ENCODE measurements at places on chromosomes 6 and 20.

- no peak for DNase-seq
- no peaks in the 10 kb centered on the region for H3K27me3 ChIP-seq
- no peaks in the 10 kb centered on the region for H3K4me1 ChIP-seq
- H3K27ac ChIP-seq: peak overlapping the region; percentile 17
- no peaks in the 10 kb centered on the region for H3K36me3 ChIP-seq
- no peak overlapping the region for H3K4me3 ChIP-seq
These were observed 65.0 kb upstream of the TOX2 start for GRCh38 chr20:43849496-43850186.

- no peaks in the 10 kb centered on the region for H3K27me3 ChIP-seq
- H3K4me1 ChIP-seq: no peaks in the 10 kb centered on the region
- no peaks in the 10 kb centered on the region for H3K36me3 ChIP-seq
These were observed 104.8 kb downstream of the BCKDHB start for GRCh38 chr6:80211286-80211685.

GRCh38 chr20:57774111-57774880, 64.5 kb upstream of the PMEPA1 start:
- no peaks in the 10 kb centered on the region for H3K36me3 ChIP-seq
- H3K27ac ChIP-seq: no peak overlapping the region
- no peak for DNase-seq

GRCh38 chr20:36655004-36655403, 9.0 kb upstream of the SLA2 start:
- H3K27ac ChIP-seq: no peak overlapping the region
- no peak overlapping the region for H3K4me3 ChIP-seq
- peaks cover 8% of the 10 kb centered on the region for H3K36me3 ChIP-seq
- peaks cover 2% of the 10 kb centered on the region for H3K4me1 ChIP-seq
- DNase-seq: no peak

- H3K36me3 ChIP-seq: no peaks in the 10 kb centered on the region
- H3K27me3 ChIP-seq: no peaks in the 10 kb centered on the region
- H3K4me3 ChIP-seq: no peak overlapping the region
- no peaks in the 10 kb centered on the region for H3K4me1 ChIP-seq
- no peak overlapping the region for H3K27ac ChIP-seq
These were observed 11.8 kb downstream of the CFAP61 start for GRCh38 chr20:20063941-20064702.

GRCh38 chr20:50085146-50085480, 27.8 kb downstream of the UBE2V1 start:
- no peak overlapping the region for H3K27ac ChIP-seq
- no peak overlapping the region for H3K4me3 ChIP-seq
- peaks cover 5% of the 10 kb centered on the region for H3K36me3 ChIP-seq
- DNase-seq: no peak

GRCh38 chr6:128124713-128125112, 223.9 kb upstream of the THEMIS start:
- no peaks in the 10 kb centered on the region for H3K27me3 ChIP-seq
- no peaks in the 10 kb centered on the region for H3K4me1 ChIP-seq
- H3K4me3 ChIP-seq: no peak overlapping the region
- H3K27ac ChIP-seq: no peak overlapping the region
- H3K36me3 ChIP-seq: no peaks in the 10 kb centered on the region

GRCh38 chr20:44780226-44780625, 30.1 kb downstream of the RIMS4 start:
- no peaks in the 10 kb centered on the region for H3K36me3 ChIP-seq
- DNase-seq: peak; percentile 53
- no peak overlapping the region for H3K4me3 ChIP-seq
- H3K4me1 ChIP-seq: no peaks in the 10 kb centered on the region

GRCh38 chr20:31930779-31931178, 21.1 kb downstream of the PDRG1 start:
- H3K36me3 ChIP-seq: no peaks in the 10 kb centered on the region
- no peak overlapping the region for H3K4me3 ChIP-seq
- H3K27ac ChIP-seq: no peak overlapping the region
- no peaks in the 10 kb centered on the region for H3K4me1 ChIP-seq
- no peaks in the 10 kb centered on the region for H3K27me3 ChIP-seq

- H3K27ac ChIP-seq: no peak overlapping the region
- no peaks in the 10 kb centered on the region for H3K27me3 ChIP-seq
- H3K4me3 ChIP-seq: no peak overlapping the region
- H3K4me1 ChIP-seq: no peaks in the 10 kb centered on the region
- no peak for DNase-seq
These were observed 29.0 kb downstream of the AFG1L start for GRCh38 chr6:108323710-108324466.

GRCh38 chr20:63071541-63072181, 64.9 kb upstream of the BHLHE23 start:
- H3K4me3 ChIP-seq: no peak overlapping the region
- peaks cover 3% of the 10 kb centered on the region for H3K4me1 ChIP-seq
- no peak overlapping the region for H3K27ac ChIP-seq
- no peak for DNase-seq
- H3K27me3 ChIP-seq: peaks cover 4% of the 10 kb centered on the region

DNA sequence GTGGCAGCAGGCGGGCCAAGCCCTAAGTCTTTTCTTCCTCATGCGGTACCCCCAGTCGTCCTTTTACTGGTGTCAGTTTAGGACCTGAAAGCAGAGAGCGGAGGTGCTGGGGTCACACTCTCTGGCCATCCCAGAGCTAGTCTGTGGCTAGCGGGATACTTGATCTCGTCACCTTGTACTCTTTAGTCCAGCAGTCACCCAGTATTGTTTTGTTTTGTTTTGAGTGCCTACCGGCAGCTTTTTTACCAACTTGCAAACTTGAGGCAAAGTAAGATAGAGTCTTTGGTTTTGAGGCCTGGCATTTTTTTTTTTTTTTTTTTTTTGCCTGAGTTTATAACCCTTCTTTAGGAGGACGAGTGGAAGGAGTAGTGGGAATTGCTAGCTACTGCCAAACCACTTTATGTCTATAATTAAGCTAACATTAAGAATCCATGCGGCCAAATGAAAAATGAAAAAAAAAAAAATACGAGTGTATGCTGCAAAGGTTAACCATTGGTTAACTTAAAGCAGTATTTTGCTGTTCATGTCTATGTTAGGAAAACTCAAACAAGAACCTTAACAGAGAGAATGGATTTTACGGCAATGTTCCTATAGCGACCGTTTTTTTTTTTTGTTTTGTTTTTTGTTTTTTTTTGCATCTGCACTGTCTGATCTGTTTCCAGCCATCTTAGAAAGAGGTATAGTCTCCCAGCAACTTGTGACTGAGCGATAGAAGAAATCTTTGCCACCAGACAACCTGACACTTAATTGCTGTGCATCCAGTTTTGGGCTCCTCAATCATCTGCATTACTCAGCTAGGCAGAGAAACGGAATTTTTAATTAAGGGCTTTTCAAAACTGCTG, 56.9 kb downstream of the FAM217A start:
- H3K27me3 ChIP-seq: no peaks in the 10 kb centered on the region
- H3K4me1 ChIP-seq: peaks cover 54% of the 10 kb centered on the region
- no peaks in the 10 kb centered on the region for H3K36me3 ChIP-seq

DNA sequence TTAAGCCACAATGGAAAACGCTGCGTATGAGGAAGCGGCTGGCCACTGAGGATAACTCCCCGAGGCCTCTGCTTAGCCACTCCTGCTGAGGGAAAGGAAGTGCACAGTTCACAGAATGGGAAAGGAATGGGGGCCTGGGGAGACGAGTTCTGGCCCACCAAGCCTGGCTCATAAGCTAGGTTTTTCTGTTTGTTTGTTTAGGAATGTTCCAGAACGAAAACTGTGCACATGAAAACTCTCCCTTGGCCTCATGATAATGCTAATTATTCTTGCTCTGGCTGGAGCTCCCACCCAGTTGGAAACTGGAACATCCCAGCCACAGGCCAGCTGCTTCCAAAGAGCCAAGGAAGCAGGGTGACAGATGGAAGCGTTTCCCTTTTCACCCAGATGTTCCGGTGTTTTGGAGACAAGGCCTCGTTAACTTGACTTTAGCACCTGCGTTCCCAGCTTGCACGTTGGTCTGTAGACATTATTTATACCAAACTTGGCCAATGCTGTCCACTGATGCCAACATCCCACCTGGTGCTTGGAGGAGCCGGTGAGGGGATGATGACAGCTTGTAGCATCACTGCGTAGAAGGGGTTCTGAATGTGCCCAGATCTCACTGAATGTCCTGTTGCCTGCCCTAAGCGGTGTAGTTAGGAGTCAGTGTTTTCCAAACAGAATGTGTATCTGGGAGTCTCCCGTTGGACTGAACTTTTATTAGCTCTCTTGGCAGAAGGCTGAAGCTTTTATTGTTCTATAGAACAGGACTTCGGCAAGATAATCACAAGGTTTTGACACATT, 34.5 kb downstream of the APCDD1L start:
- no peak overlapping the region for H3K4me3 ChIP-seq
- no peaks in the 10 kb centered on the region for H3K27me3 ChIP-seq
- no peaks in the 10 kb centered on the region for H3K4me1 ChIP-seq
- no peak for DNase-seq

DNA sequence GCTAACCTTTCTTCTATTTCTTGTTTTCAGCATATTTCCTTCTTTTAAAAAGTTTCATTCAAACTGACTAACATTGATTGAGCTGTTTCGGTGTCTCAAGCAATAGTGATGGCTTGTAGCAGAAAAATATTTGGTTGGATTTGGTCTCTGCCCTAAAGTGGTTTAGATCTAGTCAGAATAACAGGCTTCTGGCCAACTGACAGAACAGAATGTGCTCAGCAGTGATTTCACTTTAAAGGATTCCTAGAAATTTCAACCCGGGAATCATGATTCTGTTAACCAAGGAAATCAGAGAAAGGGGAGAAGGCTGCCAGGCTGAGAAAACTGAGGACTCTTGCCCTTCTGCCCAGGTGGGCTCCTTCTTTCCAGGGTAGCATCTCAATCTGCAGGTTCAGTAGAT, 16.6 kb upstream of the GSTA1 start:
- H3K27ac ChIP-seq: no peak overlapping the region
- no peaks in the 10 kb centered on the region for H3K27me3 ChIP-seq
- H3K36me3 ChIP-seq: no peaks in the 10 kb centered on the region
- H3K4me3 ChIP-seq: no peak overlapping the region
- no peak for DNase-seq

- H3K27ac ChIP-seq: no peak overlapping the region
- H3K27me3 ChIP-seq: no peaks in the 10 kb centered on the region
- H3K4me1 ChIP-seq: no peaks in the 10 kb centered on the region
- no peaks in the 10 kb centered on the region for H3K36me3 ChIP-seq
- no peak for DNase-seq
- H3K4me3 ChIP-seq: no peak overlapping the region
These were observed 292.9 kb downstream of the PLCB1 start for GRCh38 chr20:8425016-8425415.

- H3K27ac ChIP-seq: no peak overlapping the region
- H3K36me3 ChIP-seq: no peaks in the 10 kb centered on the region
- no peak overlapping the region for H3K4me3 ChIP-seq
These were observed 384.4 kb upstream of the RNF217 start for GRCh38 chr6:124577734-124578281.

DNA sequence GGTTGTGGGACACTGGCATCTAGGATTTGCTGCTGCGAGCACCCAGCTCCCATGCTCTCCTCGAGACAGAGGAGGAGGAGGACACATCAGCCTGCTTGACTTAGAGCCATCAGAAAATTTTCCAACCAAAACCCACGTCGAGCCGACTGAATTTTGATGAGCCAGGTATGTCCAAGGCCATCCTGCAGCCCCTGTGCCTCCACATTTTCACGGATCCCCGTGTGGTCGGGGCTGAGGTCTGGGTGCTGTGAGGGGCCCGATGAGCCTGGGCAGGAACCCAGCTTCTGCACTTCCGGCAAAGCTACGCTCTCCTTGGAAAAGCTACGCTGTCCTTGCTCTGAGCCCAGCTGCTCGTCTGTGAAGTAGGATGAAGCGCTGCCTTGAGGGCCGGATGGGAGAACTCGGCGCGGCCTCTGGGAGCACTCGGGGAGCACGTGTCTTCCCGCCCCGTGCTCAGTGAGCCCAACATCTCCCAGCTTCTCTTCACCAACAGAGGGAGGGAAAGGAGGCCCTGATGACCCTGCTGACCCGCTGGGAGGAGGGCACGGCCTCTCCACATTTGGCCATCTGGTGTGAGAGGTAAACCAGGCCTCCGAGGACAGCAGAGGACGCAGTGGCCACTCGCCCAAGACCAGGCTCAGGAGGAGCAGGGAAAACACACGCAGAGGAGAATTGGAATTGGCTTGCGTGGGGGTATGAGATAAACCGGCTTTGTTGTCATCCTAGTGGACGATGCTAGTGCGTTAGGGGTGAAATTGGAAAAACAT, 33.9 kb downstream of the PSMG4 start:
- H3K4me3 ChIP-seq: no peak overlapping the region
- no peak overlapping the region for H3K27ac ChIP-seq
- no peak for DNase-seq
- peaks cover 16% of the 10 kb centered on the region for H3K36me3 ChIP-seq
- H3K27me3 ChIP-seq: no peaks in the 10 kb centered on the region

GRCh38 chr6:21138336-21139069, 455.0 kb upstream of the SOX4 start:
- H3K4me3 ChIP-seq: no peak overlapping the region
- H3K27ac ChIP-seq: peak overlapping the region; percentile 35
- no peaks in the 10 kb centered on the region for H3K36me3 ChIP-seq
- H3K4me1 ChIP-seq: peaks cover 21% of the 10 kb centered on the region
- no peaks in the 10 kb centered on the region for H3K27me3 ChIP-seq

DNA sequence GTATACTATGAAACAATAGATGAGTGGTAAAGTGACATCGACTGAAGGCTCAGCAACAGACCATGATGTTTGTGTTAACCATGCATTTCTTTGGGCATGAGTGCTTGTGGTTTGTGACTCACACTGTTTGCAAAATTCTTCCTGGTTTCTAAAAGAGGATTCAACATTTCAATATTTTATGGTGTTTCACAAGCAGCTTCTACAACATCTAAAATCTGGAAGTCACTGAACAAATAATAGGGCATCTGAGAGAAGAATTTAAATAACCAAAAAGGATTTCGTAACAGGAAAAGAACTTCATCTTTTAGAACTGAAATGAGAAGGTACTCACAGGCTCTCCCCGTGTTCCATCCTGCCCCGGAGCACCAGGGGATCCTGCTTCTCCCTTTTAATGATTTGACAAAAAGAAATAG, 146.2 kb downstream of the COL21A1 start:
- no peak for DNase-seq
- no peak overlapping the region for H3K4me3 ChIP-seq
- H3K27me3 ChIP-seq: no peaks in the 10 kb centered on the region
- H3K27ac ChIP-seq: no peak overlapping the region
- H3K4me1 ChIP-seq: no peaks in the 10 kb centered on the region
- no peaks in the 10 kb centered on the region for H3K36me3 ChIP-seq

- no peak overlapping the region for H3K27ac ChIP-seq
- H3K4me3 ChIP-seq: no peak overlapping the region
- no peaks in the 10 kb centered on the region for H3K36me3 ChIP-seq
- no peaks in the 10 kb centered on the region for H3K27me3 ChIP-seq
- no peaks in the 10 kb centered on the region for H3K4me1 ChIP-seq
- no peak for DNase-seq
These were observed 6.0 kb downstream of the ZC3H12D start for GRCh38 chr6:149478631-149479314.

- H3K36me3 ChIP-seq: peaks cover 1% of the 10 kb centered on the region
- no peaks in the 10 kb centered on the region for H3K27me3 ChIP-seq
- no peak overlapping the region for H3K4me3 ChIP-seq
- DNase-seq: no peak
- H3K4me1 ChIP-seq: no peaks in the 10 kb centered on the region
- H3K27ac ChIP-seq: no peak overlapping the region
These were observed 314.6 kb downstream of the ZFAND3 start for GRCh38 chr6:38133932-38134703.
